ENCODE measurements at places on chromosomes 11 and 22.

DNA sequence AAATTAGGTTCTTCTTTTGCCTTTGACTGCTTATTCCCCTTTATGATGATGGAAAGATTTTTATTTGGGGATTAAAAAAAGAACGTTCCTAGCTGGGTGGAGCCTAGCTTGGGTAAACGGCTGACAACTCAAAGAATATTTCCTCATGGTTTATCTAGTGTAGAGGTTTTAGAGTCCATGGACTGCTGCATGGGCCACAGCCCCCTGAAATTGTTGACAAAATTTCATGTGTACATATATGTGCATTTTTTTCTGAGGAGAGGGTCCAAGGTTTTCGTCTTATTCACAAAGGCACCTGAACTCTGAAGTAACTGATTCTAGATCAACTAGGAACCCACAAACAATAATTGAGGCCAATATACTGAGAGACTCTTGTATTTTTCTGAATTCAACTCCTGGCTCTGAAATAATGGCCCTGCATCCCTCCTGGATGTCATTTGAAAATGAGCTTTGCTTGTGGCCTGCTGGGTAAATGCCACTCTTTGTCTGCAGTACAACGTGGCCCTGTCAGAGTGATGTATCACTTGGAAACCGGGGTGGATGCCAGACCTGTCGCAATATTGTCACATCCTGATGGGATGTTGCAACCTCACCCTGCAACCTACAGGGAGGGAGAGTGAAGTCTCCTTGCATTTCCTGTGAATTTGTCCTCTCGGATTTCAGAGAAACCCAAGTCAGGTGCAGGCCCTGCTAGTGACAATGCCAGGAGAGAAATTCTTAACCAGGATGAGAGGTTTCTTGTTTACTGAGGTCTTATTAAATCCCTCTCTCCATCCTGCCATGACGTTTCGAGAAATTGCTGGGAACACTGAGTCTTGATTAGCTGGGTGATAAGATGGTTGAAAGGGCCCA is 33.8 kb downstream of the EHF start:
- DNase-seq: no peak

DNA sequence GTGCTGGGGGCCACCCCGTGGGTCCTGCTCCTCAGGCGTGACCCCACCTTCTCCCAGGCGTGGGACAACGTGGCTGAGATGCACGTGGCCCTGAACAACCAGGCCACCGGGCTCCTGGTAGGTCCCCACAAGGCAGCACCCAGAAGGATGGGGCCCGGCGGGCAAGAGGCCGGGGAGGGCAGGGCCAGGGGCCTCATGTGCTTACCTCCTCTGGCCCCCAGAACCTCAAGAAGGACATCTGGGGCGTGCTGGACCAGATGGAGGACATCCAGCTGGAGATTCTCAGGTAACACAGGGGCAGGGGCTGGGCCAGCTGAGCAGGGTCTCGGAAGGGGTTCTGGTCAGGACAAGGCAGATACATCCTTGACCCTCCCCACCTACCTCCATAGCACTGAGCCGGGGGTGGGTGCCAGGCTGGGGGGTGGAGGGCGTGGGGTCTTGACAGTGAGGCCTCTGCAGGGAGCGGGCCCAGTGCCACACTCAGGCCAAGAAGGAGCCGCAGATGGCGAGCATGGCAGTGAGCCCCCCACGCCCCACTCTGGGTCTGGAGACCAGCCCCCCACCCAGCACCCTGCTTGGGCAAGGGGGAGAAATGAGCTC is 186.3 kb downstream of the IGLL1 start:
- DNase-seq: no peak

GRCh38 chr11:91041626-91042025 is 818.8 kb upstream of the CHORDC1 start:
- DNase-seq: no peak

DNA sequence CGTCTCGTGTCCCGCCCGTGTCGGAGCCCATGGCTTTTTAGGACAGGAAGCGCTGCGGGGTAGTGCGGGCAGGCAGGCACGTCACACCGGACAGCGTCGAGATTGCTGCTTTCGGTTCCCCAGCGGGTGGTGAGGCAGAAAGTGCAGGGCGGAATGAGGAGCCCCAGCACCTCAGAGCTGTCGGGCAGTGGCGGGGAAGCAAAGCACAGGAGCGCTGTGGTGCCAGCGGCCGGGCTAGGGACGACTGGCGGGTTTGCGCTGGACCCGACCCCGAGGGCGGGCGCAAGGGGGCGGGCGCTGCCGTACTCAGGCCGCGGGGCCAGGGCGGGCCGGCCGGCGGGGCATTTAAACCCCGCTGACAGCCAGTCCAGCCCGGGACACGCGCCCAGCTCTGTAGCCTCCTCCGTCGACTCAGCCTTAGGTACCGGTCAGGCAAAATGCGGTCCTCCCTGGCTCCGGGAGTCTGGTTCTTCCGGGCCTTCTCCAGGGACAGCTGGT is at the start of gene SLC37A2:
TSS of gene SLC37A2 (plus strand) at position 375 of the 498 bp plus-strand sequence. CDS start at position 438, 63 bp downstream.
- DNase-seq: peak; percentile 32

GRCh38 chr11:132258875-132259274 is 888.5 kb downstream of the NTM start:
- no peak for DNase-seq

GRCh38 chr11:22539821-22540256 is 85.8 kb downstream of the FANCF start:
- no peak for DNase-seq

DNA sequence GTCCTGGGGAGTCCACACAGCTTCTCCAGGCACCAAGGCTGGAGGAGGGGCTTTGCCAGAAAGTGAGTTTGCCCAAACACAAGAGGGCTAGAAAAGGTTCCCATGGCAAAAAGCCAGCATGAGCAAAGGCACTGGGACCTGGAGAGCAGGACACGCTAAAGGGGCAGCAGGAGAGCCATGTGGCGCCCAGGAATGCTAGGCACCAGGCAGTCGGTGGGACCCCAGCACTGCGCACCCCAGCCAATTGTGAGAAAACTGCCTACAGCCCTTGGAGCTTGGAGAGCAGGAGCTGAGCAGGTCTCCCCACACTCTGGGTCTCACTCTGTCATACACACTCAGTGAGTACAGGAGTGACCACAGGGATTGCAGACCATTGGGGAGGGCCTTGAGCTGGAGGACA is 5.2 kb upstream of the RAB1B start:
- no peak for DNase-seq

DNA sequence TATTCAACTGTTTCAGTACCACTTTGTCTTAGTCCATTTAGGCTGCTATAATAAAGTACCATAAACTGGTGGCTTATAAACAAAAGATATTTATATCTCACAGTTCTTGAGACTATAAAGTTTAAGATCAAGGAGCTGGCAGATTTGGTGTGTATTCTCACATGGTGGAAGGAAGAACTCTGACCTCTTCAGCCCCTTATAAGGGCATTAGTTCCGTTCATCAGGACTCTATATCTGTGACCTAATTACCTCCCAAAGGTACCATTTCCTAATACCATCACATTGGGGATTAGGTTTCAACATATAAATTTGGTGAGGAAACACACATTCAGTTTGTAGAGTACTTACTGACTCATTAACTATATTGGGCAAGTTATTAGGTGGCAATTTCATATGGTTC is 10.7 kb upstream of the ARL14EP start:
- no peak for DNase-seq

DNA sequence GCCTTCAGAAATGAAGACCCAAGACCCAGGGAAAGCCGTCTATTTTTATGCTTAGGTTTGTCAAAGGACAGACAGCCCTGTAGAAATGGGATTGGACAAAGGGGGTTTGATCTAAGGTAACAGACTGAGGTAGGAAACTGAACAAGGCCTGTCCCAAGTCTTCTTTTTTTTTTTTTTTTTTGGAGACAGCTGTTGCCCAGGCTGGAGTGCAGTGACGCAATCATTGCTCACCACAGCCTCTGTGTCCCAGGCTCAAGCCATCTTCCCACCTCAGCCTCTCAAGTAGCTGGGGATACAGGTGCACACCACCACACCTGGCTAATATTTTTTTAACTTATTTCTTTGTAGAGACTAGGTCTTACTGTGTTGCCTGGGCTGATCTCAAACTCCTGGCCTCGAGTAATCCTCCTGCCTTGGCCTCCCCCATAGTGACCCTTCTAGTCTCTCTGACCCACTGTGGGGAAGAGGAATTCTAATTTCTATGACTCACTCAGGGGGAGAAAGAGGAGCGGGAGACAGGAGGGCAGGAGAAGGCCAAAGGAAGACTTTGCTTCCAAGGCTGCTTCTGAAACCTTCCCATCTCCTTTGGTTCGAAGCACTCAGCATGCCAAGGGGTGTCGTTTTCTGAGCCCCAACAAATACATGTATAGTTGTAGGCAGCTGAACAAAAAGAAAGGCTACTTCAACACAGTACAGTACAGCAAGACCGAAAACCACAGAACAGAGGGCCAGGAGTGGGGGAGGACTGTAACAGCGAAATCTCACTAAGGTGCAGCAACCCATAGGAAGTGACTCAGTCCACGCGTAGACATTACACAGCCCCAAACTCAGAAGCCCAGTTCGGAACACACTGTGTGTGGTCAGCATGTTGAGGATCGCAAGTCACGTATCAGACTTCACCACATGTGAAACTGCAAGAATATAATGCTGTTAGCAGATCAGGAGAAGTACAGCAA is 872 bp downstream of the TMA7B start:
- DNase-seq: peak; percentile 49

- DNase-seq: no peak
Observed at GRCh38 chr22:46750863-46751443, 11.5 kb upstream of the TBC1D22A start.

- no peak for DNase-seq
Observed at GRCh38 chr11:58880166-58880565, 35.7 kb upstream of the GLYATL2 start.

- no peak for DNase-seq
Observed at GRCh38 chr11:81007046-81007445, 1566.2 kb upstream of the TENM4 start.

- DNase-seq: no peak
Observed at GRCh38 chr11:95585752-95586077, 203.9 kb downstream of the FAM76B start.

GRCh38 chr11:47259232-47259977 is 1.6 kb downstream of the NR1H3 start:
- no peak for DNase-seq

GRCh38 chr11:86116386-86116726 is 47.5 kb upstream of the PICALM start:
- DNase-seq: peak; percentile 15

DNA sequence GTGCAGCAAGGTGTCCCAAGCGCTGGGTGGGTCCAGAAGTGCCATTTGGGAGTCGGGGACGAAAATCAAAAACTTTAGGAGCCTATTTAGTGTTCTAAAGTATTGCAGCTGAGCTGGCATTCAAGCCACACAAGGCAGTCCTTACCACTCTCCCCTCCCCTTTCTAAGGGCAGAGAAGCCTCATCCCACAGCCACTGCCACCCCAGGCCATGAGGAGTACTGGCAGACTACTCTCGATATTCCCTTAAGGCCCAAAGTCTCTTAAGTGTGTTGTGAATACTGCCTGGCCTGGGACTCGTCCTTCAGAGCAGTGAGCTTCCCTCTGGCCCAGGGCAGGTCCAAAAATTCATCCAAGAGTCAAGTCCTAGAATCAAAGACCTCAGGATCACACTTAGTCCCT is 7.8 kb downstream of the FANCF start:
- DNase-seq: no peak

- DNase-seq: no peak
Observed at GRCh38 chr11:39036021-39036420, 2423.4 kb downstream of the LRRC4C start.

- no peak for DNase-seq
Observed at GRCh38 chr11:120025606-120026335, 112.1 kb downstream of the TRIM29 start.

DNA sequence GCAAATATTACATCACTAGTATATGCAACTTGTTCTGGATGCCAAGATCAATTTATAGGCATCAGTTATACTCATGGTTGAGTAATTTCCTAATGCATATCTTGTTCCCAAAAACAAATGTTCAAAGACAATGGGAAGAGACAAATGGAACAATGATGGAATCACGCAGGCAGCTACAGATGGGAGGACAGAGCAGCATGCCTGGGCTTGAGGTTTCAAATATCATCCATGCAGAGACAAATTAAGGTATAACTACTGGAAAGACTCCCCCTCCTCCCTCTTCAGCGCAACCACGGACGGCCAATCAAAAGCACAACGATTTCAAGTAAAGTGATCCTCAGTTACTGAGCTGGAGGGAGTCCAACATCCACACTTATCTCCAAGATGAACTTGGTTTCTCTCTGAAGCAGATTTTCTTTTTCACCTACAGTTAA is 106.8 kb downstream of the CCDC83 start:
- DNase-seq: no peak

GRCh38 chr22:36349726-36350125 is 38.0 kb downstream of the MYH9 start:
- DNase-seq: no peak

GRCh38 chr22:44660051-44660830 is 41.8 kb upstream of the PRR5 start:
- no peak for DNase-seq

DNA sequence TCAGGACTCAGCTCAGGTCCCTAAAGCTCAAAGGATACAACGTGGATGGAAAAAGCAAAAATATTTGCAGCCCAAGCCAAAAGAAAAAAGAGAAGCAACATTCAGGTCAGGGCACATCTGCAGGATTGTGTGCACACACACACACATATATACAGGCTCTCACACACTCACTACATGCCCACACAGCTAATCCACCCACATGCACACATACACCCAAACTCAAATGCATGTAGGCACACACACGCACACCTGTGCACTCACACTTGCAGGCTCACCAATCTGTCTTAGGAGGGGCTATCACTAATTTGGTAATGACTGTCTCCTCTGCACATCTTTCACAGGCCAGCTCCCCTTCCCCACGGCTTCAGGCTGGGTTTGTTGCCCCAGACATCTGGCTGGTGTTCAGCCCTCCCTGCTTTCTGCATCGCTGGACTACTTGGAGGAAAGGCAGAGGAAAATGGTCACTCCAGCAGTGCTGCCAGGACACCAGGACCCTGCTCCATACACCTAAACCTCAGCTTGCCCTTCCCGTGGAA is 103.6 kb upstream of the DRD2 start:
- no peak for DNase-seq

GRCh38 chr11:62671236-62671607 is 251 bp upstream of the UQCC3 start:
- no peak for DNase-seq

GRCh38 chr22:45864959-45865476 is 111.9 kb downstream of the WNT7B start:
- no peak for DNase-seq

DNA sequence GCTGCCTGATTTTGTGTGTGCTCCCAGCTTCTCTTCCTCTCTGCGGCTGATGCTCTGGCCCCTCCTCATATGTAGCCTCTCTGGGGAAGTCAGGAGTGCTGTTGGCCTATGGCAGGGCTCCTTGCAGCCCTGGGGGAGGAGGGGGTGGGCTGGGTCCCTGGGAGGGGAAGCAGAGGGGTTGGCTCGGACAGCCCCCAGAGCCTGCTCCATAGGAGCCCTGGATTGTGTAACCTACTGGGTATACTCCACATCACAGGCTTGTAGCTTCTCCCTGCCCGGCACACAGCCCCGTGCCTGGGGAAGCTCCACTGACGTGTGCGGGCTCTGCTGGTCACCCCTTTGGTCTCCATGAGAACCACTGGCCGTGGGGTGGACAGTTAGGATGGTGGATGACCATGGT is 113.8 kb downstream of the ST3GAL4 start:
- DNase-seq: no peak
